ENCODE measurements at places on chromosomes 7 and 10.

GRCh38 chr10:378230-378929 lies 243.1 kb downstream of the ZMYND11 start:
- no peak for DNase-seq
- H3K27ac ChIP-seq = no peak overlapping the region
- H3K4me1 ChIP-seq = no peaks in the 10 kb centered on the region
- no peak overlapping the region for H3K4me3 ChIP-seq
- no peaks in the 10 kb centered on the region for H3K27me3 ChIP-seq

DNA sequence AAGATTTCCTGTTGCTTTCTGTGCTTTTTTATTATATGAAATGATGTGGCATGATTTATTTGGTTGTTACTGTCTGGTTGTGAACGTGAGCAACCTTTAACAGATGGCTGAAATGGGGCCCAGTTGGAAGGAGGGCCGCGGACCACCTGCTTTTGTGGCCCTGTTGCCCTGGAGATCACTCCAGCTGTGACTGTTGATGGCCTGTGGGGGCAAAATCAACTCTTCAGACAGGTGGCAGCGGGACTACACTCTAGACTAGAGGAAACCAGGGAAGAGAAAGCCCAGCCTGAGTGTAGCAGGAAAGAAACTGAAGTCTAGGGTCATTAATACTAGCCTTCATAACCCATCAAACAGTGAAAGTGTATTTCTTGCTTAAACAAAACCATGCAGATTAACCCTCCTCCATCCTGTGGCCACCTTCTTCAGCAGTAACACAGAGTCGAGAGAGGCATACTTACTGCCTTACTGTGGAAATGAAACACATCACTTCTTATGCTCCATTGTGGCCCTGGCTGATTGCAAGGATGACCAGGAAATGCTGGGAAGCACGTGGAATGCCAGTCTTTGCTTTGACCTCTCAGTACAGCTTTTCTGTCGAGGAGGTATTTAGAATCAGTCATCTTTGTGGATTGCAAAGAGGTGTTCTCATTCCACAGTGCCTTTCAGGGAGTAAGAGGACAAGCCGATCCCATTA lies 80.5 kb downstream of the CCNY start:
- H3K4me3 ChIP-seq = no peak overlapping the region
- H3K4me1 ChIP-seq = peaks cover 9% of the 10 kb centered on the region
- no peaks in the 10 kb centered on the region for H3K36me3 ChIP-seq
- no peak overlapping the region for H3K27ac ChIP-seq
- no peaks in the 10 kb centered on the region for H3K27me3 ChIP-seq

DNA sequence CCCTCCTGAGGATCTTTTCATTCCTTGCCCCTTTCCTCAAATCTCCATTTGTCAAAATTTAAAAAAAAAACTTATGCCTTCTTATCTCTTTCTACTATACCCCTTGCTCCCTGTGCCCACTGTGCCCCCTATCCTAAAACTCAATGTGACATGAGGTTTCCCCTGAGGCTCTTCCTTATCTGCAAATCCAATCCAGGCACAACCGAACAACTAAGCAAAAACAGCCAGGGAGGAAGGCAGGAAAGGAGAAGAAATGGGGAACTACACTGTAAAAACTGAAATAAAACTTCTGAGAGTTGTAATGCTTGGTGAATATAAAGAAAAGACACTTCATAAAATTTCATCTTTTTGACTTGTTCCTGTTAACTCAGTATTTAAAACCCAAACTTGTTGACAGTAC lies 54.2 kb downstream of the CRPPA start:
- no peaks in the 10 kb centered on the region for H3K36me3 ChIP-seq
- no peak for DNase-seq
- no peak overlapping the region for H3K4me3 ChIP-seq
- no peaks in the 10 kb centered on the region for H3K27me3 ChIP-seq

DNA sequence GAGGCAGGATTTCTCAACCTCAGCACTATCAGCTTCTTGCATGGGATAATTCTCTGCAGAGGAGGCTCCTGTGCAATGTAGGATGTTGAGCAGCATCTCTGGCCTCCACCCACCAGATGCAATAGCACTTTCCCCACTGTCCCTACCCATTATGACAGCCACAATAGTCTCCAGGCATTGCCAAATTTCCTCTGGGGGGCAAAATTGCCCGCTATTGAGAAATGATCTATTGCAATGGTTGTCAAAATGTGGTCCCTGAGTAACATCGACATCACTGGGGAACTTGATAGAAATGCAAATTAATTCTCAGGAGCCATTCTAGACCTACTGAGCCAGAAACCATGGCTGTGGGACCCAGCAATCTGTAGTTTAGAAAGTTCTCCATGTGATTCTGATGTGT lies 7.0 kb downstream of the KCNK18 start:
- H3K27ac ChIP-seq = no peak overlapping the region
- H3K4me1 ChIP-seq = no peaks in the 10 kb centered on the region
- no peaks in the 10 kb centered on the region for H3K36me3 ChIP-seq
- DNase-seq = no peak

DNA sequence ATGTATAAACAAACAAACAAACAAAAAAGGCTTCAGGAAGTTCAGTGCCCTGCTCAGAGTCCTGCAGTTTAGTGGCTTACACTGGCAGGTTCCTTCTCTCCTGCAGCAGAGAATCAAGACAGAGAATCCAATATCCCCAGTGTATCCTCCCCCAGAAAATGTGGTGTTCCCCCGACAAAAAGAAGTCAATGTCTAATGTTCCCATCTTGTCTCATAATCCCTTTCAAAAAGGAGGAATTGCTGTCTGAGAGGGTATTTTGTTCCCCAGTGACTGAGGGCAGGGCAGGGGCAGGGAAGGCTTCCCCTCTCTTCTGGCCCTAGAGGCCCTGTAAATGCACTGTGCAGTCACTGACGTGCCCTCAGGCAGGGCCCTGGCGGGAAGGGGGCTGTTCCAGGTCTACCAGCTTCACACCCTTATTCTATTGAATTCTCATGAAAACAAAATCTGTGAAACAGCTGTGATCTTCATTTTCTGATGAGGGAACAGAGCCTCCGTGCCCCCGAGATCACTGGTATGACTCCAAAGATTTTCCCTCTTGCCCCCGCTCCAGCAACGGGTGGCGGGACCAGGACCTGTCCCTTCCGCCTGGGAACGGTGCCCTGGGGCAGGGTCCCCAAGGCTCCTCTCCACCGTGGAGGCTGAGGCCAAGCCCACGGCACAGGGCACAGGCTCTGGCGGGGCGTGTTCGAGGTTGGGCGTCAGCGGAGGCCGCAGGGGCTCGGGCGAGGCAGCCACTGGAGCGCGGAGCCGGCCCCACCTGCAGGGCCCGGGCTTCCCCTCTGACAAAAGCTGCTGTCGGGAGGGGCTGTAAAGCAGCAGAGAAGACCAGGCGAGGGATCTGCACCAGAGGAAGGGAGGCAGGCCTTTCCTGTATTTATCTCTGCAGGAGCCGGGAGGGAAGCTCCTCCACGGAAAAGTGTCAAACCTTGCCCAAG lies 13.4 kb upstream of the WDFY4 start:
- H3K4me1 ChIP-seq = no peaks in the 10 kb centered on the region
- DNase-seq = no peak
- no peak overlapping the region for H3K4me3 ChIP-seq
- no peaks in the 10 kb centered on the region for H3K36me3 ChIP-seq
- H3K27me3 ChIP-seq = no peaks in the 10 kb centered on the region
- H3K27ac ChIP-seq = no peak overlapping the region
